SK-N-SH treated with all-trans-retinoic acid at 6 μM for 48 hours (cell line): ENCODE measurements at places on chromosomes 2 and 18.

DNA sequence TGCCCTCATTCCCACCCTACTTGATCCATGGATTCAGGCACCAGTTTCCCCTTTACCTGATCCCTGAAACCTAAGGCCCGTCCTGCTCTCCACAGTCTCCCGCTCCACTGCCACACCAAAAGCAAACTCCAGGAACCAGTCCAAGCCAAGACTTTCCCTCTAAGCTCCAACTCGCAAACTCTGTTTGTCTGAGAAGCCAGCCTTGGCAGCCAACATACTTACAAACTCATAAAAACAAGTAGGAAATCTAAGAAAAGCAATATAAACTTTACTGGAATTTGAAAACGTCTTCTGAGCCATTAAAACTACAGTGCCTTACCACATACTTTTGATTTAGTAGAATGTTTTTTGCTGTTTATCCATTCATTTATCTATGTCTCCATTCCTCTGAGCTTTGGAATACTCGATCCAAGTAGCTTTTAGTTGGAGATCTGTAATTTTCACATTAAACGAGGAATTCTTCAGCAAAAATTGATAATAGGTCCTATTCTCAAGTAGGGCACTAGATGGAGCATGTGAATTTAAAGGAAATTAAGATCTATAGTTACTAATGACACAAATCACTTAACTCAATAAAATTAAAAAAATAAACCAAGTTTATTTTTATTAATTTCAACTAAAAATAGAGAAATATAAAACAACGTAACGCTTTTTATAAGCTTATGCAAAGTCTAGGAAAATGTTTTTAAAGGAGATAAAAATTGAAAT, 199.7 kb downstream of the MYO3B start:
- ATAC-seq = no peak

DNA sequence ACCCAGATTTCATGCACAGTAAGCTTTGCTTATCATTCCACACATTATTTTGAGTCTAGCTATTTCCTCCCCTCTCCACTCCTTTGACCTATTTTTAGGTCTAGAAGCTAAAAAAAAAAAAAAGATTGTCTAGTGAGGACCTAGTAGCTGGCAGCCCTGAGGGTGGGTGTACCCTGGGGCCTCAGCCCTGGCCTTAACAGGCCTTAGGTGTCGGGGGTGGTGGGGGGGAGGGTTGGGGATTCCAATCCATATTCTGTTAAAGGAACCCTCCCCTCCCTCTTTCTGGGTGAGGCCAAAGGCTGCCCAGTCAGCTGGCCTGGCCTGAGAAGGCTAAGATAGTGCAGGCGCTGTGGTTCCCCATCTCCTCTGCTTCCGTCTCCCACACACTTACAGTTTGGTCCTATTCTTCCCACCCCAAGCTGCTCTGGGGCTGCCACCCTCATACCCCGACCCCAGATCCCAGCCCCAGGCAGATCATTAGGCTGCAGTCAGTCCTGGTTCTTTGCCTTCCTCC, 65.5 kb upstream of the HK2 start:
- ATAC-seq = peak; percentile 83

DNA sequence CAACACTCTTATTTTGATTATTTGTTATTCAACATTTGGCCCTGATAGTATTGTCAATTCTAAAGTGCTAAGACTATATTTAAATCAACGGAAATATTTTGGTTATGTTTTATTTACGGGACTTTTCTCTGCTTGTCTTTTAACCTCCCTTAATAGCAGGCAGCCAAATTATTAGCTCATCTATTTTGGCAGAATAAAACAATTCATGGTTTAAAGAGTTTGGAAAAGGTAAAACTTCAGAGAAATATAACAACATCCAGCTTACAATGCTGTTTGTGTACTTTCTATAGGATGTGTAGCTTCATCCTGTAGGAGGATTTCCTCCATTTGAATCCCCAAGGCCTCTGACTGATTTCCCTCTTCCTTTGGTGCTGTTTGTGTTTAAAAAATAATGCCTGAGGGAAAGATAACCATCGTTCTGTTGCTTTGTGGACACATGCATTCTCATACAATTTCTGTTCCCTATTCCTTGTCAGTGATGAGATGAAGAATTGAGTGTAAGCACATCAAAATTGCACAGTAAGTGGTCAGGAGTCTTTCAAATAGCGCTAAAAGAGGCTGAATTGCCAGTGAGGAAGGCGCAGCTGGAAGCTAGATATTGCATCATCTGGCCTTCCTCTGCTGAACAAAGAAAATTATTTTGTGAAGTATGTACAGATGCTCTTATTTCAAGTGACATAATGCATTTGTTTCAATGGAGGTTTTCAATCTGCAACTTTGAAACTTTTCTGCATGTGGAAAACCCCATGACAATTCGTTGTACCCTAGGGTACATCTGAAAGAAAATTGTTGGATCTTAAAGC, 80.3 kb downstream of the CD28 start:
- no peak for ATAC-seq

GRCh38 chr2:86189782-86190416, 5.4 kb downstream of the IMMT start:
- no peak for ATAC-seq

DNA sequence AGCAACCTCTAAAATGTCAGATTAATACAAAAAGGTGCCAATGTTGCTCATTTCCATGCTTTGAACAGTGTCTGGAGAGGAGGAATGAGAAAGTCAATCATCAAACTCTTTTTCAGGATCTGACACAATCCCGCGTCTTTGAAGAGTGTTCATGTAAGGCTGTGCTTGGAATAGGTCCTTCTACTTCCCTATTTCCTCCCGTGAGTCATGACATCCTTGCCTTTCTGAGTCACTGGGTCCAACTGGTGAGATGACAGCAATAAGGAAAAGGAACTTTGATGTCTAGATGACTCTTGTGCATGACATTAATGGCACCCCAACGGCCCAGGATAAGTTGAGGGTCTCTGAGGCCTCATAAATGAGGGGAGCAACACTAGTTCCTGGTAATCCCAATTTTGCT, 109.0 kb upstream of the CELF4 start:
- ATAC-seq = no peak

GRCh38 chr2:228559774-228560415, 378.4 kb upstream of the SPHKAP start:
- ATAC-seq = no peak

DNA sequence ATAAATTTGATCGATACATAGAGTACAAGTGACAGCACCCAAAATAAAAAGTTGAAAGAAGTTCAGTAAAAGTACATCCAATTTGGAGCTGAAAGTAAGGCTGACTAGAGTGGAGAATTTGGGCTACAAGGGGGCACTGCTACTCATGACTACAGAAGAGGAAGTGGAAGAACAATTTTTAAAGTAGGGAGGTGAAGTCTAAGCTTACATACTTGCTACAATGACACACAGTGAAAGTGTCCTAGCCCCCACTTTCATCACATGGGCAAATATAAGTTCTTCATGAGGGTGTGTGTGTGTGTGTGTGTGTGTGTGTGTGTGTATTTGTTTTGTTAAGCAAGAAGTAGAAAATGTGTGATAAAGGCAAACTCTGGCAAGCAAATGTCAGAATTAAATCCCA, 45.7 kb downstream of the MAP3K2 start:
- ATAC-seq = no peak

DNA sequence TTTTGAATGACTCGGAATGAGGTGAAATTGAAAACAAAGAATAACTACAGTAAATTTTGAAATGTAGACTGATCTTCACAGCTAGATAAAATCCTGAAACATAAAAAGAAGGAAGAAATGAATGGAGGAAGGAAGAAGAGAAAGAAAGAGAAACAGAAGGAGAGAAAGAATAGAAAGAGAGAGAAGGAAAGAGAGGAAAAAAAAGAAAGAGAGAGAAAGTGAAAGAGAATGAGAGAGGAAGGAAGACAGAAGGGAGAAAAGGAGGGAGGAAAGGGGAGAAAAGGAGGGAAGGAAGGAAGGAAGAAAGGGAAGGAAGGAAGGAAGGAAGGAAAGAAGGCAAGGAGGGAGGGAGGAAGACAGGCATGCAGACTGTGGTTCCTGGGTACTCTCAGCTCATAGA, 982.6 kb downstream of the BCL11A start:
- ATAC-seq = no peak

- ATAC-seq = no peak; the same call in 2 of the 3 replicates
These were observed 818.4 kb upstream of the FSHR start for GRCh38 chr2:49972699-49973098.

DNA sequence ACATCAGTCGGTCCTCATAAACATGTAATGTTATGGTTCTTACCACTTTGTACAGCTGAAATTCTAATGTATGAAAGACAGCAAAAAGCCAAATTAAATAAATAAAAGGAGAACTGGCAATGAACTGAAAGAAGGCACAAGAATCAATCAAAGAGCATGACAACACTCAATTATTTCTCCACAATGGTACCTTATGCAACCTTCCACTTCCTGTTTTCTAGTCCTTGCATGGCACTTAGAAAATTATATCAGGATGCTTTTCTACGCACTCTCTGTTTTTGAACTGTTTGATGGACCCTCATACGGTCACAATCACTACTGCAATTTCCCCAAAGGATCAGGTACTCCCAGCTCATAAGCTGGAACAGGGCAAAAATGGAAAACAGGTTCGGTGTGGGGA, 81.6 kb downstream of the EPB41L3 start:
- ATAC-seq = no peak
